ENCODE measurements at places on chromosomes 2 and 18.

DNA sequence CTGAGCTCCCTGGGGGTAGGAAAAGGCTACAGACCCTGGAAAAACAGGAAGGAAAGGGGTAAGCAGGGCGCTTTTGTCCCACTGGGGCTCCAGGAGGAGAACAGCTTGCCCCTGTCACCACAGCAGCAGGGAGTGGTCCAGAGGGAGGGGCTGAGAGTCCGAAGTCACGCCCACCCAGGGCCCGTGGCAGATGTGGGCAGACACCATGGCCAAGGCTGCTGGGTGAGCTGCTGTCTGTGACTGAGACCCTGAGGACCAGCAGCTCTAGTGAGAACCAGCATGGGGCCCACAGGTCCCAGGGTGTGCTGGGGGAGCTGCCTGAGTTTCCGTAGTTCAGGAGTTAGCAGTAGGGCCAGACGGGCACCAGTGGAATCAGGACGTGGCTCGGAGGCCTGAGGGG is 162.0 kb downstream of the SPP2 start:
- DNase-seq, result no peak

DNA sequence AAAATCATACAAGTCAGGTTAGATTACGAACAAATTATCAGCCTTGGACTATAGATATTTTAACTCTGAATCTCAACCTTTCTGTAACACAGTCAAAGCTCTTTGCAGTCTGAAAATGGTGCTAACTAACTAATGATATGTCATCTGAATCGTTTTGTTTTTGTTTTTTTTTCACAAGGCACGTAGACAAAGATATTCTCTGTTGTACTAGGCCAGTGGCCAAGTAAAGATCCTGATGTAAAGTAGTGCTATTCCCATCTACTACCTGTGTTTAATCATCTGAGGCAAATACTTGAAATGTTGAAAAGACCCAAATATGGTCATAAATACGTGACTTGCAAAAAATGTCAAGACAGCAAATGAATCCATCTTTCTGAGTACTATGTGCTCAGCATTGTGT is 65.7 kb downstream of the REL start:
- no peak for DNase-seq

DNA sequence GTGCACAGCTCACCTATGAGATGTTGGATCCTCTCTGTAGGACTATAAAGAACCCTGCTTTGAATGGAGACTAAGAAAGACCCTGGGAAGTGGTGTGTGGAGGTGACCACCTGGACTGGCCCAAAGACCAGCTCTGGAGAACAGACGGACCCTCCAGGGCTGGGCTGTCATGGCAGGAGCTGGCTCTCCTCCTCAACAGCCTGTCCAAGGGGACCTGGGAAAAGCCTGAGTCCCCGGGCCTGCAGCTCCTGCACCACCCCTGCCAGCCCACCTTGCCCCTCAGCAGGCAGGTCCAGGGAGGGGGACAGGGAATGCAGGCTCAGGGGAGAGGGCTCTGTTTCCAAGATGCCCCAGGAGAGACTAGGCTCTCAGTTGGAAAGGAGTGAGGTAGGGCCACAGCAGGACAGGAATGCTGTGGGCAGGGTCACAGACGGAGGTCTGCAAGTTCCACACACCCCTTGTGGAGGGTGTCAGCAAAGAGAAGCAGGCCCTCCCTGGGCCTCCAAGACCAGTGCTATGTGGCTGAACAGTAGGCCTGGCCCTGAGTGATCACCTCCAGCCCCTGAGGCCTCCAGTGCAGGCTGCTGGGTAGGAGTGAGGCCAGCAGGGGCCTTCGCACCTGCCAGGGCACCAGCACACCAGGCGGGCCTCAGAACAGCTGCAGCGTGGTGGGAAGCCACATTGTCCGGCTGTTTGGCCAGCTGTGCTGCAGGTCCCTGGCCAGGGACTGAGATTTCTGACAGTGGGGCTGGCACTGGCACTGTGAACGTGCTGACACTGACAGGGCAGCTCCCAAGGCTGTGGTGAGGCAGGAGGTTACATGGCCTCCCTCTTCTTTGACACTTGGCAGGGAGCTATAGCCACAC is 86.4 kb upstream of the OTOS start:
- DNase-seq, result no peak

DNA sequence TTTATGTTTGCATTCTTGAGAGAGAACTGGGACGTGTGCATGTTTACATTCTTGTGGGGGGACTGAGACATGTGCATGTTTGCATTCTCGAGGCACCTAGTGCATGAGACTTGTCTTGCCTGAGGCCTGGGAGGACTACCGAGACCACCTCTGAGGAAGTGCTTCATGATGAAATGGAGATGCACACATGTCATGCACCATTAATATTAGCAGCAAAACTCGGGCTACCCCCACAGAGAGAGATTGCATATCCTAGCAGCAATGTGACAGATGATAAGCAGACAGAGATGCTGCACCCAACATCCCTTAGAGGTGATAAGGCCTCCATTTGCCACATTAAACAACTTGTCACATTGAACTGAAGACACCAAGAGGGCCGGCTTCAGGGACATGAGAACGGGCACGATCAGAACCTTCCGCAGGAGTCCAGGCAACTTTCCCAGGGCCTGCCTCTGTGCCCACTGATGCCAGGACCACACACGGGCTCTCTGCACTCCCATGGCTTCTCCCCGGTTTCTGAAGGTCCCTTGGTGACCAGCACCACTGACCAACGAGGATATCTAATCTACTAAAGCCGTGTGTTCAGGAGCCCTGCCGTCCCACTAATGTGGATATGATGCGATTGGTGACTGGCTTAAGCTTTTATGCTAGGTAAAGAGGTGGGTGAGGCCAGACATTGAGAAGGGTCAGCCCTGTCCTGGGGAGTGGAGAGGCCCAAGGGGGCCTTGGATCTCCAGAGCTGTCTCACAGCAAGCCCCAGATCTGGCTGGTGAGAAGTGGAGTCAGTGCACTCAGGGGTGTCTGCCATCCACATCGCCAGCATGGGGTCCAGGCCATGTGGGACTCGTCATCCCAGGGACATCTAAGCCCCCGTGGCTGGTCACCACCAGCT is 208.3 kb downstream of the NDUFA10 start:
- DNase-seq, result no peak

GRCh38 chr2:45696708-45697107 is 45.2 kb downstream of the PRKCE start:
- DNase-seq, result no peak

- DNase-seq, result no peak
Measured at GRCh38 chr18:23585897-23586248, 433 bp downstream of the NPC1 start.

All from activated CD8-positive, alpha-beta memory T cell treated with anti-CD3 and anti-CD28 coated beads for 1 hour (primary cell).